CD4-positive, alpha-beta T cell treated with Interleukin-17A for 1 hour (primary cell): ENCODE measurements at places on chromosomes 12 and 14.

DNA sequence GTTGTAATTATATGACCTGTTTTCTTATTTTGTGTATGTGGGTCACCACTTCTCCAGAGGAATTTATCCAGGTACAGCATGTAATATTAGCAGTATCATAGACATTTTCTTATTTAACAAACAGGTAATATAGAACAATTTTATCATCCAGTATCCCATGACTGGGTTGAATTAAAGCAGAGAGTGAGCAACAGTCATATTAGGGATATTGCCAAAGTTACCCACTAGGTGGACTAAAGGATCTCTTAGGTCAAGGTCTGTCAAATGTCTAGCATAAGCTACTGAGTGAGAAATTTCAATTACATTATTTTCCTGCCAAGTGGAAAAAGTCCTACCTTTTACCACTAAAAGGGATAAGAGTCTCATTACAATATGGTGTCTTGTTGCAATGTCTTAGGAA lies 62.1 kb upstream of the TRIM9 start:
- DNase-seq = no peak

DNA sequence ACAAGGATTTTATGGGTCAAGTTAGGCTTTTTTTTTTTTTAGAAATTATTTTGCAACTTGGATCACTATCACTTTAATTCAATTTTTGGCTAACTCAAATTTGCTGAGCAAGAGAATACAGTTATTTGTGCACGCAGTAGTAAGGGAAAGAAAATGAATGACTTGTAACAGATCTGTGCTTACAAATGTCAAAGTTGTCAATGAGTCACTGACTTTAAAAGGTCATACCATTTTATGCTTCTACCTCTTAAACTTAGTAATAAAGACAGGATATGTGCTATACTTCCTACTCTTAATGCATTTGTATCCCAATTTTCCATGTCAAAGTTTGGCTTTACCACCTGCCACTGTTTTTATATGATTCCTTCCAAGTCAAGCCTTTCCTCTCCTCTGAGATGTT lies 131.1 kb upstream of the FBXO33 start:
- no peak for DNase-seq

DNA sequence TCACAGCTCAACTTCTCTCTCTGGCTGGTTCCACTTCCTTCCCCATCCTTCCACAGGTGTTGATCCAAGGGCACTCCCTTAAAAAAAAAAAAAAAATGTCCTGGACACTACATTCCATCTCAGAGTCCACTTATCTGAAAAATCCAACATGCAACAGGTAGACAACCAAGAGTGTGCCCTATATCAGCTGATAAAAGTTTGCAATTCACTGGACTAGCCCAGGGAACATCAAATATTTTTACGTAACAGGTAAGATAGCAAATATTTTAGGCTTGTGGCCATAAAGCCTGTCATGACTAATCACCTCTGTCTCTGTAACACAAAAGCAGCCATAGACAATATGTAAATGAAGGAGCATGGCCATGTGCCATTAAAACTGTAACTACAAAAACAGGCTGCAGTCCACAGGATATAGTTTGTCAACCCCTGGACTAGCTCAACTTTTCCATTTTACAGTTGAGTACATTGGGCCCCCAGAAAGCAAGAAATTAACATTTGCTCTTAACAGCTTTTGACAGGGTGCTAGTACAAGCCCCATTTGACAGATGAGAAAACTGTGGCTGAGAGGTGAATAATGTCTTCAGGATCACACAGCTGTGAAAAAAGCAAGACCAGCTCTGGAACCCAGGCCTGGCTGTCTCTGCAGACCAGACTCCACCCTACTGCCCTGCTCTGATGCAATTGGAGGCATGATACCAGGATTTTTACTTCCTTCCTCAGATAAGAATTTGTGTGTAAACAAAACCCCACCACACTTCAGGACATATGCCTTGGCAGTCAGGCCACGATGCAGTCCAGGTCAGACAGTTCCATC lies 68.9 kb downstream of the CMKLR1 start:
- DNase-seq = no peak

DNA sequence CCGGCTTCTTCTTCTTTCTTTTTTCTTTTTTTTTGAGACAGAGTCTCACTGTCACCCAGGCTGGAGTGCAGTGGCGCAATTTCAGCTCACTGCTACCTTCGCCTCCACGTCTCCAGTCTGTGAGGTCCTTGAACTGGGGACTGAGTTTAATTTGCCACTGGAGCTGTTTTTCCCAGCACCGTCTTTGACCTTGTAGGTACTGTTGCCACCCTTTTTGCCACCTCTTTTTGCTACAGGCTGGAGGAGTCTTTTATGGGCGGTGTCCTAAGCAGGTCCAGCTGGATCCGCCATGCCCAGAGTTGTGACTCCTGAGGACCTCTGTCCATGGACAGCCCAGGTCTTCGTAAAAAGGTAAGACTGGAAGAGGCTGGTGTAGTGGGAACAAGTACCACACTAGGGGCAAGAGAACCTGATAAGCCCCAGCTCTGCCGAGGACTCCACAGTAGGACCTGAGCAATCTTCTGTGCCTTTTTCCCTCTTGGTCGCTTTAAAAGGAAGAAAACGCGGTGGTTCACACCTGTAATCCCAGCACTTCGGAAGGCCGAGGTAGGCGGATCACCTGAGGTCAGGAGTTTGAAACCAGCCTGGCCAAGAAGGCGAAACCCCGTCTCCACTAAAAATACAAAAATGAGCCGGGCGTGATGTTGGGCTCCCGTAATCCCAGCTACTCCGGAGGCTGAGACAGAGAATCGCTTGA lies 946 bp downstream of the RNU4-2 start:
- peak; percentile 43 for DNase-seq

- DNase-seq = peak; percentile 78
These were observed 190.8 kb upstream of the PRMT8 start for GRCh38 chr12:3299929-3300832.

DNA sequence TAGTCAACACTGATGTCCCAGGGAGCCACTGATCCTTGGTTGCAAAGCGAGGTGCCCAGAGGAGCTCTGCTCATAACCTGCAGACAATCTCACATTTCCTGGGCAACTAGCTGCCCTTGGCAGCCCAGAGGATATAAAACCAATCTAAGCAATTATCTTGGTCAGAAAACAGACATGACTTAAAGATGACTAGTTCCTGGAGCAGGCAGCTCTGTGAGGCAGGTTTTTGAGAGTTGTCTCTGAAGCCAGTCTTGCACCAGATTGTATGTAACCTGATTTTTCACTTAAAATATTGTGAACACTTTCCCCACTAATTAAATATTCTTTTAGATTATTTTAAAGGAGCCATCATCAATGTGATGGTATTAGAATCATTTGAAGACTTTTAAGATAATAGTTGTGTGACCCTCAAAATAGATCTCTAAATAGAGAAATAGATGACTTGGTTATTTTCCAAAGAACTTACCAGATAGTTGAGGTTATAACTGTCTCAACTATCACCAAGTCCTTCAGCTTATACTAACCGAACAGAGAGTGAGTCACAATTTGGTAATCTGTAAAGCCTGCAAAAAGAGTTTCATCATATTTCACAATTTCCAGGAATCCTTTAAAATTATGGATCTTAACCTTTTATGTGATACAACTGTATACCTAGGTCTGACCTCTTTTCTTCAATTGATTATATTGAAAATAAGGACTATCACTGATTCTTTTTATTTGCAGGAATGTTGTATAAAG lies 75.9 kb downstream of the LIN7A start:
- no peak for DNase-seq

GRCh38 chr12:132099739-132100138 lies 44.4 kb downstream of the DDX51 start:
- no peak for DNase-seq

DNA sequence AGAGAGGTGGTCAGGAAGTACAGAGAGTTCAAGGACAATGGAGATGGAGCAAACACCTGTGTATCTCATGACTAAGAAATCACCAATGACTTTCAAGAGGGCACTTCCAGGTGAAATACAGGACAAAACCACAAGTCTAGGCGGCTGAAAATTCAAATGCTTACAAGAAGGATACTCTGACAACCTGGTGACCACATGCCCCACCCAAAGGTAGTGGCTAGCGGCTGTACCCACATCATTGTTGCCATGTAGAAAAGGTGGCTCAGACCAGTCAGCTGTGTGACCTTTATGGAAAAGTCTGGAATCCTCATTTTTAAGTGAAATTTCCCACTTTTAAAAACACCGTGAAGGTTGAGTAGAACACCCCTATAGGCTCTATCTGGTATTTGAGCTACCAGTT lies 48.6 kb upstream of the FRS2 start:
- DNase-seq = no peak

DNA sequence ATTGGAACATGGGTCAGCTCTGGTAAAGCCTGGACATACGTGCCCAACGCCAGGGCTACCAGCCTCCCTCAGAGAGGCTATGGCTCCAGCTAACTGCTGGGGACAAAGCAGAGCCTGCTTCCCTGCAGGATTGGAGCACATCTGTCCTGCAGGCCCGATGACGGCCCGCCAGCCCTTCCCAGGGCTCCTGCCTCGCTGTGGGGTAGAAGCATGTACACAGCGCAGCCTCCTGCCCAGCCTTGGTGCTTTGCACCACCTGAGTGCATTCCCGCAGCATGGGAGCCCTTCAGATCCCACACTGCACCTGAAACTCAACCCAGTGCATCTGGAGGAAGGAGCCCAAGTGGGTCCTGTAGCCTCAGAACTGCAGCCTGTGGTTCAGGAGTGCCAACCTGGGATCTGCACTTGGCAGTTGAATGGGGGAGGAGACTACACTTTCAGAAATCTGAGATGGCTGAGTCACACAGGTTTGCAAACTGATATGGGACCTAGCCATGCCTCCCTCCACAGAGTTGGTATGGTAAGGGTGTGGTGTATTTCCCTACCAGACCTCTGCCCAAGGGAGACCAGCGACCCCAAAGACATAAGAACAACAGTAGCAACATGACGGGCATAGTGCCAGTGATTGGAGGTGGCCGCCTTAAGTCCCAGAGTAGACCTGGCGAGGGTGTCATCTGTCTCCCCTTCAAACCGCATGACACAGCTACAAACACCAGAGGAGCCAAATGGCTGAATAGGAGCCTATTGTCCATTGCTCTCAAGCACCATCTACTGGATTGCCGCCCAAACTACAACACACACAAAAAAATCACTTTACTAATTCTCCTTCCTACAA lies 273.9 kb upstream of the MIS18BP1 start:
- no peak for DNase-seq

- no peak for DNase-seq
These were observed 24.7 kb downstream of the DUSP6 start for GRCh38 chr12:89327486-89328094.

DNA sequence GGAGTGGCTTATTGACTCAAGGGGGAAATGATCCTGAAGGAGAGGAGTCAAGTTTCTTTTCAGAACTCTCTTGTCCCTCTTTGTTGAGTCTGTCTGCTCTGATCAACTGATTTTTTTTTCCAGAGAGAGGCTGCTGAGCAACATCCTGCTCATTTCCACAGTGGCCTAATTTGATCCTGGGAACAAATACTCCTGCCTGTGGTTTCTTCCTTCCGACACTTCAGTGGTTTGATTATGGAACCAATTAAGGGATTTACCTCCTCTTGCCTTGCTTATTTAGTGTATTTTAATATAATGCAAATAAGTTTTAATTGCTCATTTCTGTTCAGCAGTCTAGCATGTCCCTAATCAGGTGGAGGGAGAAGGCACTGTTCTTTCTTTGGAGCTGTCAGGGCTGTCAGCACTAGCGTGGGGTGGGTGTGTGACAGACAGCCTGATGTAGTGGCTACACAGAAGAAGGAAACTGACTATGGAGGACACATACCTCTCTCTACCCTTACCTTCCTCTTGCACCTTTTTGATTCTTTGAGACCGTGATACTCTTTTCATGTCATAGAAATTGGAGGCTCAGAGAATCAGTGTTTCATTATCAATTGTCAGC lies 344.9 kb upstream of the STXBP6 start:
- DNase-seq = no peak

GRCh38 chr12:46904406-46905238 lies 78.8 kb upstream of the SLC38A4 start:
- DNase-seq = no peak

DNA sequence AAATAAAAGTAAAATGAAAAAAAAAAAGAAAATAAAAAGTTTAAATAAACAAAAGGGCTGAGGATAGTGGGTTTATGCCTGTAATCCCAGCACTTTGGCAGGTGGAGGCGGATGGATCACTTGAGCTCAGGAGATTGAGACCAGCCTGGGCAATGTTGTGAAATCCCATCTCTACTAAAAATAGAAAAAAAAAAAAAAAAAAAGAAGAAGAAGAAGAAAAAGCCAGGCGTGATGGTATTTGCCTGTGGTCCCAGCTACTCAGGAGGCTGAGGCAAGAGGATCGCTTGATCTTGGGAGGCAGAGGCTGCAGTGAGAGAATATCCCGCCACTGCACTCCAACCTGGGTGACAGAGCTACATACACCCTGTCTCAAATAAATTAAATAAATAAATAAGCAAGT lies 3.9 kb downstream of the TAOK3 start:
- DNase-seq = no peak

- DNase-seq = no peak
These were observed 95.9 kb downstream of the SLC35F4 start for GRCh38 chr14:57769863-57770523.

DNA sequence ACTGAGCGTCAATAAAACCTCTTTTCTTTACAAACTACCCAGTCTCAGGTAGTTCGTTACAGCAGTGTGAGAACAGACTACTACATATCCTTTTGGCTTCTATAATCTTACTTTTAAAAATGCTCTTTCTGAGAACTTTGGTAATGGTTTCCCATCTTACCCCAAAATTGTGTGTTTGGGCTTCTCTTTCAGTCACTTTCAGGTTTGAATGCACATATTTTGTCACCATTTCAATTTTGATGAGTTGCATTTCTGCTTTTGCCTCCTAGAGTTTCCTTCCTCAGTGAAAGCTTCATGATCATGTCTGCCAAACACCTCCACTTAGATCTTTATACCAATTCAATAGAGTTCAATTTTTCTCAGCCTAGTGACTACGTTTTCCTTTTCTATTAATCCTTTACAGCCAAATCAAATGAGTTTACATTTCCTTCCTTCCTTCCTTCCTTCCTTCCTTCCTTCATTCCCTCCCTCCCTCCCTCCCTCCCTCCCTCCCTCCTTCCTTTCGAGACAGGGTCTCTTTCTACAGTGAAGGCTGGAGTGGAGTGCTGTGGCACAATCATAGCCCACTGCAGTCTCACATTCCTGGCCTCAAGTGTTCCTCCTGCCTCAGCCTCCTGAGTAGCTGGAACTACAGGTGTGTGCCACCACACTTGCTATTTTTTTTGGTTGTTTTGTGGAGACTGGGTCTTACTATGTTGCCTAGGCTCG lies 124.9 kb downstream of the BCAT1 start:
- no peak for DNase-seq

DNA sequence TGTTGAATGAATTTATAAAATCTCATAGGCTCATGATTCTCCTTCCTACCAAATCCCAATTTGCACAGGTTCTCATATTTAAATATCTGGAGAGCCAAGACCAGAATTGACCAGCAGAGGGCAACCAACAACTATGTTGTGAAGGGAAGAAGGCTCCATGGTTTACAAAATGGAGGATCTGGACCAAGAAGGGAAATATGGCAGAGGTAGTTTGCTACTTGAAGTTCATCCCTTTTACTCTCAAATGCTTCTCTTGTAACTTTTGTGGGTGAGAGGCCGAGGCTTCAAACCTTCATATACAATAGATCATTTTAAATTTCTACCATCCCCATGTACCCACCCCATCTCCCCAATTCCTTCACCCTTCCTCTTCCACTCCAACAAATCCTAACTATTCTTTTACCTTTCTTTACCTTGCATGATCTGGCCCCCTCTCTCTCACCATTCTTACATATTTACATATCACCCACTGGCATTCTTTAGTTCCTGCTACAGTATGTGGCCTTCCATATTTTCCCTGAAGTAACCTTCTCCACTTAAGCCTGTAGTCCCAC lies 3.8 kb upstream of the SMARCC2 start:
- DNase-seq = peak; percentile 87

- DNase-seq = no peak
These were observed 334.9 kb downstream of the BTG1 start for GRCh38 chr12:91810531-91811451.

GRCh38 chr12:124365726-124366430 lies 71.0 kb downstream of the RFLNA start:
- no peak for DNase-seq
